Naive B cell (primary cell): ENCODE measurements at places on chromosomes 3 and 15. TPM values are rescaled to one million over a fixed set of nuclear protein-coding genes. Genes with fewer than 3 reads are reported as not detected.
A peak's percentile ranks its signal among the peaks of the same experiment; 100 is the strongest.

- DNase-seq: no peak
Measured at GRCh38 chr15:90465930-90466567, 63.7 kb upstream of the CRTC3 start.

DNA sequence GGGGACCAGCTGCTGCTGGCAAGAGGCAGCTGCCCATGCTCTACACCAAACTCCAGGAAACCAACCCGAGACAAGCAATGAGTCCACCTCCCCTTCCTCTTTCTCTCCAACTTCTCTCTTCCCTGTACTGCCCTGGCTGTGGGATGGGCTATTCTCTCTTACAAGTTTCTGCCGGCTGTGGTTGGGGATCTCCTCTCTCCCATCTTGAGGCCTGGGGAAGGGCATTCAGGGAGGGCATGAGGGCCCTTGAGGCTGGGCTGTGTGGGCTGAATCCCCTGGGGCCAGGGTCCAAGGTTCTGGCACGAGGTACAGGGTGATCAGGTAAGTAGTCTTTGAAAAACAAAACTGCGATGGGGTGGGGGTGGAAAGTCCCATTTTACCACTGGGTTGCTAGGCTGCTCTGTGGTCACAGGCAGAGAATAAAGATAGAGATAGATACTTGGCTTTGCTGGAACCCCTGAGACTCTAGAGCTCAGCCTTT is 32.3 kb upstream of the CTSH start:
- DNase-seq: peak; percentile 37

The WDR49 gene
- not detected for polyA plus RNA-seq

The CCDC33 gene
- polyA plus RNA-seq: not detected

The PEX5L gene
- polyA plus RNA-seq: not detected

DNA sequence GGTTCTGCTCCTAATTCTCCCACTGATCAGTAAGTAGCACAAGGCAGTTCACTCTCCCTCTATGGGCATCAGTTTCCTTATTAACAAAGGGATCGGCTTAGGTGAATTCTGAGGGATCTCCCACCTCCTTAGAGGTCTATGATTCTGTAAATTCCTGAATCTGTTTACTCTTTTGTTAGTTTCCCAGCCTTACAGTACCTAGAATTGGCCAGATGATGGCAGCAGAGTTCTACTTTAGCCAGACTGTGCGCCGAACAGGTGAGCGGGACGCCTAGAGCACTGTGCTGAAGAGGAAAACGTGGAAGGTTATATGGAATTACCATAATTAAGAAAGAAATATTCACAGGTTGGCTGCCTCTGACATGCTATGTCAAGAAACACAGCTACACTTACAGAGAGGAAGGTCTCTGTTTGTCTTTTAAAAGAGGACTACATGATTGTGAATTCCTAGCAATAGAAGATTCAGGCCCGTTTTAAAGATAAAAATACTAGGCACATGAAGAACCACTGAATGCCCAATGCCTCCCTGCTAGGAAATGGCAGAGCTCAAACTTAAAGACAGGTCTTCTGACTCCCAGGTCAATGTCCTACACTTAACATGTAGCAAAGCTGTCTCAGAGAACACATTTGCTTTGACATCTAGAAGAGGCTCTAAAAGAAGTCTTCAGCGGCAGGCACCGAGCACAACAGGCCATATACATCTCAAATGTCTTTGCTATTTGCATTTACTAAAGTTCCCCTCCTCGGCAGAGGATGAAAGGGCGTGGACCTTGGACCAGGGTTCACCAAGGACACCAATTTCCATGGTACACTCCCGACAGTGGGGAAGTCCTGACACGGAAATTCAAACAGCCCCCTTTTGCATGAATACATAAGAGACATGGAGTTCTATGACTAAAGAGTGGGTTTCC is 259.9 kb downstream of the FGF12 start:
- peak; percentile 40 for DNase-seq

- DNase-seq: no peak
Measured at GRCh38 chr3:171850320-171850959, 7.3 kb downstream of the TMEM212 start.
